ENCODE measurements at places on chromosomes 4 and X. TPM values are rescaled to one million over a fixed set of nuclear protein-coding genes. Genes with fewer than 3 reads are reported as not detected.

The SMIM20 gene
- total RNA-seq: 18.1 TPM

The DCLK2 gene
- total RNA-seq: 16.0 TPM

The PNMA5 gene
- total RNA-seq: not detected

The MAP9 gene
- total RNA-seq: 16.2 TPM

The TLR2 gene
- 49.9 TPM for total RNA-seq

- DNase-seq: no peak
- H3K4me3 ChIP-seq: no peak overlapping the region
- H3K4me1 ChIP-seq: no peaks in the 10 kb centered on the region
- H3K36me3 ChIP-seq: no peaks in the 10 kb centered on the region
- H3K27ac ChIP-seq: no peak overlapping the region
These were observed 21.9 kb upstream of the EMCN start for GRCh38 chr4:100539706-100540105.

- no peaks in the 10 kb centered on the region for H3K36me3 ChIP-seq
- no peaks in the 10 kb centered on the region for H3K4me1 ChIP-seq
- H3K4me3 ChIP-seq: no peak overlapping the region
- no peaks in the 10 kb centered on the region for H3K27me3 ChIP-seq
- no peak overlapping the region for H3K27ac ChIP-seq
These were observed 8.3 kb upstream of the XK start for GRCh38 chrX:37677243-37677642.

- no peaks in the 10 kb centered on the region for H3K36me3 ChIP-seq
- no peak for DNase-seq
- no peaks in the 10 kb centered on the region for H3K27me3 ChIP-seq
- no peak overlapping the region for H3K4me3 ChIP-seq
These were observed 916.0 kb downstream of the FSTL5 start for GRCh38 chr4:161247831-161248230.
